ENCODE measurements at places on chromosomes 11 and 22. TPM values are rescaled to one million over a fixed set of nuclear protein-coding genes. Genes with fewer than 3 reads are reported as not detected.
A peak's percentile ranks its signal among the peaks of the same experiment; 100 is the strongest.

- no peaks in the 10 kb centered on the region for H3K4me1 ChIP-seq
- no peak overlapping the region for H3K4me3 ChIP-seq
- no peak for DNase-seq
- H3K27ac ChIP-seq: no peak overlapping the region
- H3K27me3 ChIP-seq: peaks cover 4% of the 10 kb centered on the region
Observed at GRCh38 chr11:33387581-33387980, 130.4 kb downstream of the HIPK3 start.

DNA sequence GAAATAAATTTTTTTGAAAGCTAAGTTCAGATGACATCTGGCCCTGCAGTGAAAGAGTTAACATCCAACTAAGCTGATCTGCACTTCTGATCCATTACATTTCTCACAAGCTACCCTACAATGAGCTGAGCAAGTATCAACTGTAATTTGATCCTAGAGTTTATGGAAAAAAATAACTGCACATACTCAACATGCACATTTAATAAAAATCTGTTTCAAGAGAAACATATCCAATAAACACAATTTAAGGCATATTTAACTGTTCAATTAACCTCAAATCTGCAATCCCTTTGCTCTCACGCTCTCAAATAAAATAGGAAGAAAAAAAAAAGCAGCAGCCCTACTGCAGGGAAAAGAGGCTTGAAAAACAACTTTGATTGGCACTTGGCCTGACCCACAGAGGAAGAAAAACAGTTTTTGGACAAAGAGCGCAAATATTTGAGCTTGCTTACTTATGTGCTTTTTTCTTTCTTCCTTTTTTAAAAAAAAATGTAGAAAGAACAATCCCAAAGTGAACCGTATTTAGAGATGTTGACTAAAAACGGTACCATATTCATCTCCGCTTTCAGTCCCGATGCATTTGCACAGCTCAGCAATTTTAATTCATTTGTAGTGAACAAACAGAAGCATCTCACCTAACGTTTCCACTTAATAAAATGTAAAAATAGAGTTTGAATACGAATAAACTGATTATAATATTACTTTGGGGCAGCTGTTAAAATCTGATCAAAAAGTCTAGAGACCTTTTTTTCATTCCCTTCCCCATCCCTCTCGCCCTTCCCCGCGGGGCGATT is 1.6 kb downstream of the SESN3 start:
- no peaks in the 10 kb centered on the region for H3K36me3 ChIP-seq
- H3K27ac ChIP-seq: no peak overlapping the region
- H3K27me3 ChIP-seq: no peaks in the 10 kb centered on the region

DNA sequence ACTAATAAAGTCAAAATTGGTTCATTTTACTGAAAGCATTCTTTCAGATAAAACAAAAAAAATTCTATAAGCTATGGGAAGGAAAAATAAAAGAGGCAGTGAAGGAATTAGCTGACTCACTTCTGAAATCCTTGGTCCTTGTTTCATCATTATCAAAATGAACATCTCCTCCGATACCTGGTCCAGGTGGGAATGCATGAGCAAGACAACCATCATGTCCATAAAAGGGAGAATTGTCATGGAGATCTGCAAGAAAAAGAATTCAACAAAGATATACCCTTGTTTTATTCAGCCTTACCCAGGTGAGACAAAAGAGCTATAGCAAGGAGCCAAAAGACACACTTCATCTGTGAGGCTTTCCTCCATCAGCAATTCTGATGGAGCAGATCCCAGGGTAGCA is 27.2 kb downstream of the MMP10 start:
- DNase-seq: no peak
- H3K4me1 ChIP-seq: no peaks in the 10 kb centered on the region
- H3K36me3 ChIP-seq: no peaks in the 10 kb centered on the region
- no peak overlapping the region for H3K4me3 ChIP-seq
- H3K27ac ChIP-seq: no peak overlapping the region

DNA sequence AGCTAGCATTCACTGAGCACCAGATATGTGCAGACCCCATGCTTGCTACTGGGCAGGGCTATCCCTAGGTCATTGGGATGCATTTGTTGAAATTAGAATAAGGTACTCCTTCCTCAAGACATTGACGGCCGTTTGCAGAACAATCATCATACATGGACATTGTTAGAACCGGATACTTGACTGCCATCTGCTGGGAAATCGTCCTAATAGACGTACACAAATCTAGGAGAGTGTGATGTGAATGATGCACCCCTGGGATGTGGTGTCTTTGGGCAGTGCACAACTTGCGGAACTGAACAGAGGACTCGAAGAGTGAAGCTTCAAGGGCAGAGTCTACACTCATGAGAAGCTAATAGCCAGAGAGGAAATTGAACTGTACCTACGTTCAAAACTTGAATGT is 35.9 kb downstream of the MYO18B start:
- no peak overlapping the region for H3K4me3 ChIP-seq
- peak; percentile 38 for DNase-seq
- H3K36me3 ChIP-seq: no peaks in the 10 kb centered on the region
- peaks cover 2% of the 10 kb centered on the region for H3K4me1 ChIP-seq
- peaks cover 2% of the 10 kb centered on the region for H3K27me3 ChIP-seq

- no peak overlapping the region for H3K4me3 ChIP-seq
- H3K27me3 ChIP-seq: peaks cover 17% of the 10 kb centered on the region
- no peaks in the 10 kb centered on the region for H3K36me3 ChIP-seq
- DNase-seq: no peak
Observed at GRCh38 chr11:22467741-22468140, 129.6 kb downstream of the SLC17A6 start.

- no peak overlapping the region for H3K27ac ChIP-seq
- peaks cover 18% of the 10 kb centered on the region for H3K36me3 ChIP-seq
- DNase-seq: no peak
Observed at GRCh38 chr11:130120045-130120444, 39.5 kb upstream of the ST14 start.

DNA sequence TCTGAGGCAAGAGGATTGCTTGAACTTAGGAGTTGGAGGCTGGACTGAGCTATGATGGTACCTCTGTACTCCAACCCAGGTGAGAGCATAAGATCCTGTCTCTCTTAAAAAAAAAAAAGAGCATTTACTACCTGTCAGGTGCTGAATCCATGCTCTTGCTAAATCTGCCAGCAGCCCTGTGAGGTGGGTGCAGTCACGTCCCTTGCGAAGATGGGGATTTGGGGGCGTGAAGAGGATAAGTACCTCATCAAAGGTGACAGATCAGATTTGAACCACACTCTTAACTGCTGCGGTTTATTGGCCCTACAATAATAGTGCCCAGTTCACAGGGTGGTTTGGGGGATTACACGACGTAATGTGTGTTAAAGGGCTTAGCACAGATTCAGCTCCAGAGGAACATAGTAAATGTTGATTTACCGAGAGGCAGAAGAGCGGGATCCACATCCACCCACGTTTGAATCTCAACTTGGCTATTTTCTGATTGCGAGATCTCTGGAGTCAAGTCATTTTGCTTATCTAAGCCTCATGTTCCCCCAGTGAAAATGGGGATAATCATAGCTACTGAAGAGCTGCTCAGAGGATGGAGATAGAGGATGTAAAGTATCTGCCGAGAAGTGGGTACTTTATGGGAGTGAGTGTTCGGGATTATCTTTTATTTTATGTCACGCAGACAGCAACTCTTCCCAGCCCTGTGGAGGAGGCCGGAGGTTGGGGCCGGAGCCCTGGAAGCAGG is 28.1 kb upstream of the LRRC10B start:
- H3K4me3 ChIP-seq: no peak overlapping the region
- peaks cover 5% of the 10 kb centered on the region for H3K4me1 ChIP-seq
- no peaks in the 10 kb centered on the region for H3K36me3 ChIP-seq
- no peak overlapping the region for H3K27ac ChIP-seq
- peaks cover 2% of the 10 kb centered on the region for H3K27me3 ChIP-seq
- DNase-seq: no peak

GRCh38 chr11:47185305-47186075 is 744 bp downstream of the PACSIN3 start:
- H3K27me3 ChIP-seq: peaks cover 27% of the 10 kb centered on the region
- no peak for DNase-seq

DNA sequence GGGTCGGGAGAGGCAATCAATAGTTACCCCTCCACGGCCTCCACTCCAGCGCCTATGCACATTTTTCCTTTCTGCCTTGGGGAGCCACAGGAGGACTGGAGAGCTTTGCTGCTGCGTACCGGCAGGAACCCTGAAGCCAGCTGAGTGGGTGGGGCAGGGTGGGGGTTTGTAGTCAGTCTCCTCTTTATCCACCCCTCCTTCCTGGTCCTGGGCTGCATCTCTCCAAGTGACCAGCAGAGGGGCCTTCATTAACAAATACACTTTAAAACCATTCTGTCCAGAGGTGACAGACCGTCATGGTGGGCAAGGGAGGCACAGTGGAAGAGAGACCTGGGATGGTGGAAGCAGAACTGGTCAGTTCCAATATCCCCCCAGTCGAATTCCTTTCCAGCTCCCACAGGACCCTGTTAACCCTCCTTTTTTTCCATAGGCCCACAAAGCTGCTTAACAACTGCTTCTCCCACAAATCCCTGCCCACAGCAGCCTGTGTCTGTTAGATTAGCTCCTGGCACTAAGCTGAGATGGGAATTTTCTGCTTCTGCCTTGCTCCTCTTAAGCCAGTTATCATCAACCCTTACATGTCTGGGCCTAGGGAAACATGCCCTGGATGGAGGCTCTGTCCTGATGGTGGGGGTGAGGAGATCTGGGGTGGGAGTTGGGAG is 3.9 kb upstream of the ABCG4 start:
- H3K4me1 ChIP-seq: peaks cover 5% of the 10 kb centered on the region
- peak; percentile 43 for DNase-seq
- peaks cover 38% of the 10 kb centered on the region for H3K27me3 ChIP-seq
- no peaks in the 10 kb centered on the region for H3K36me3 ChIP-seq

DNA sequence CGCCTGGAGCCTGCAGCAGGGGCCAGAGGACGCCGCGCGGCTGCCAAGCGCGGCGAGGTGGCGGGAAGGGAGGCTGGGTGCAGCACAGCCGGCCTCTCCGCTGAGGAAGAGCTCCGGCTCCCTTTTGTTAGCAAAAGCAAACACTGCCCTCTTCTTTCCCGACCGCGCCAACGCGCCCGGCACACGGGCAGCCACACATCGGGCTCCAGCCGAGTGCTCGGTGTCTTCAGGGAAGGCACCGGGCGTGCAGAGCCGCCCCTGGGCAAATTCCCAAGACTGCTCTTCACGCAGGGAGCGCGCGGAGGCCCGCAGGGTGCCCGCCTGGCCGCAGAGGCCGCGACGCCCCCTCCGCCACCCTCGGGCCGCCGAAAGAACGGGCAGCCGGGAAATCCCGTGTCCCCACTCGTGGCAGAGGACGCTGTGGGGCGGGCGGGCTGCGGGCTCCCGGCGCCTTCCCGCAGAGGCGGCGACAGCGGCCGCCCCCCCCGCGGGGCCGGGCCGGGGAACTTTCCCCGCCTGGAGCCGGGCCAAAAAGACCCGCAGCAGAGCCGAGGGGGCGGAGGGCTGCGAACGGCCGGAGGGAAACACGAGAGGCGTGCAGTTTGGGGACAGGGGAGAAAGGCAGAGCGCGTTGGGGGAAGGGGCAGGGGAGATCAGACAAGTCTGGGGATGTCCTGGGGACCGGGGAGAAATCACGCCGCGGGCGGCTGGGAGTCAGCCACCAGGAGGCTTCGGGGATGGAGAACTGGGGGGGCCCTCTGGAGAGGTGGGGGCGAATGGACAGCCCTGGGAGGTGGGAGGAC is 931 bp downstream of the CADM1 start:
- H3K4me1 ChIP-seq: peaks cover 11% of the 10 kb centered on the region
- H3K36me3 ChIP-seq: no peaks in the 10 kb centered on the region
- peak; percentile 38 for DNase-seq
- peak overlapping the region; percentile 57 for H3K4me3 ChIP-seq
- no peak overlapping the region for H3K27ac ChIP-seq

DNA sequence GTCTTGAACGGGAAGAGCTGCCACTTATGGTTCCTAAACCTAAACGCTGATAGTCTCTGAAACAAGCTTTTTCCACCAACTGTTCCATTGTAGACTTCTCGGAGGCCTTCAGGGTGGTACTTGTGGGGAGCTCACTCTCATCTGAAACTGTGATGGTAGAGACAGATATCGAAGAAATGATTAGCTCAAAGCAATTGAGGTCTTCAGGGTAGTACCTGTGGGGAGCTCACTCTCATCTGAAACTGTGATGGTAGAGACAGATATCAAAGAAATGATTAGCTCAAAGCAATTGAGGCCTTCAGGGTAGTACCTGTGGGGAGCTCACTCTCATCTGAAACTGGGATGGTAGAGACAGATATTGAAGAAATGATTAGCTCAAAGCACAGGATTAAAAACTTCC is 175.7 kb downstream of the SWAP70 start:
- H3K27ac ChIP-seq: peak overlapping the region; percentile 37
- H3K4me1 ChIP-seq: peaks cover 41% of the 10 kb centered on the region
- no peak for DNase-seq
- peaks cover 10% of the 10 kb centered on the region for H3K36me3 ChIP-seq

GRCh38 chr22:43235445-43236409 is 48.8 kb upstream of the TTLL12 start:
- H3K27ac ChIP-seq: no peak overlapping the region
- no peak for DNase-seq
- no peak overlapping the region for H3K4me3 ChIP-seq
- peaks cover 2% of the 10 kb centered on the region for H3K4me1 ChIP-seq

DNA sequence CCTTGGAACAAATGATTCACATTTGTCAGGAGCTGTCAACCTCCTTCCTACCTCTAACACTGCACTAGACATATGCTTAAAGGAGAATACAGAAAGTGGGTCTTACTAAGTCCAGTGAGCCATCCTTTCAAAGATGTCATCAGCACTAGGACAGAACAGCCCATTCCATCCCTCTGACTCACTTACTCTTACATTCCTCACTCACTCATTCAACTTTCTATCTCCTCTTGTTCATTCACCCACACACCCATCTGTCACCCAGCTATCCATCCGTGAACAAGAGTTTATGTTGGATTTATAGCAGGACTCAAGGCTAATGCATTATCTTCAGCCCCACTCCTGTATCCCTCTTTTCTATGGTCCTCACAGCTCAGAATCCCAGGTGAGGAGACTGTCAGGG is 9.1 kb downstream of the INSC start:
- no peaks in the 10 kb centered on the region for H3K4me1 ChIP-seq
- H3K36me3 ChIP-seq: no peaks in the 10 kb centered on the region
- no peak for DNase-seq
- H3K4me3 ChIP-seq: no peak overlapping the region

- H3K4me1 ChIP-seq: no peaks in the 10 kb centered on the region
- H3K36me3 ChIP-seq: no peaks in the 10 kb centered on the region
- H3K27me3 ChIP-seq: peaks cover 22% of the 10 kb centered on the region
- no peak overlapping the region for H3K27ac ChIP-seq
- no peak for DNase-seq
Observed at GRCh38 chr11:60098508-60098907, 10.0 kb downstream of the MS4A2 start.

- no peaks in the 10 kb centered on the region for H3K4me1 ChIP-seq
- H3K27ac ChIP-seq: no peak overlapping the region
- no peak overlapping the region for H3K4me3 ChIP-seq
- no peak for DNase-seq
Observed at GRCh38 chr22:16959345-16959930, 48.6 kb downstream of the GAB4 start.

- H3K4me3 ChIP-seq: no peak overlapping the region
- H3K27ac ChIP-seq: no peak overlapping the region
- H3K27me3 ChIP-seq: no peaks in the 10 kb centered on the region
- DNase-seq: no peak
Observed at GRCh38 chr11:67668192-67668551, 6.3 kb downstream of the ALDH3B2 start.

Gene TRPM5
- total RNA-seq: not detected

Gene HNRNPUL2
- 58.6 TPM for total RNA-seq

Gene NNMT
- not detected for total RNA-seq

Gene DDI1
- not detected for total RNA-seq

Gene KRTAP5-7
- not detected for total RNA-seq

Gene SULT4A1
- total RNA-seq: not detected

Gene GPHA2
- not detected for total RNA-seq

Gene KBTBD4
- total RNA-seq: 15.4 TPM

Gene NDUFA6
- 122 TPM for total RNA-seq

Data from activated naive CD4-positive, alpha-beta T cell treated with anti-CD3 and anti-CD28 coated beads for 36 hours (primary cell).